Psoas muscle (tissue), 8 donors: ENCODE measurements at places on chromosomes 6 and 20. TPM values are rescaled to one million over a fixed set of nuclear protein-coding genes. Genes with fewer than 3 reads are reported as not detected.

GRCh38 chr6:33057222-33058150, 16.0 kb downstream of the HLA-DPA1 start:
- H3K27ac ChIP-seq, result no peak overlapping the region
- DNase-seq, result no peak
- no peak overlapping the region for H3K4me3 ChIP-seq
- H3K27me3 ChIP-seq, result peaks cover 4% of the 10 kb centered on the region
- no peaks in the 10 kb centered on the region for H3K4me1 ChIP-seq
- no peaks in the 10 kb centered on the region for H3K36me3 ChIP-seq

- H3K27ac ChIP-seq, result no peak overlapping the region
- H3K4me1 ChIP-seq, result no peaks in the 10 kb centered on the region
- no peak for DNase-seq
Observed at GRCh38 chr20:58800134-58800871, 50.4 kb downstream of the GNAS-AS1 start.

The SLC2A4RG gene
- polyA plus RNA-seq, result 27.1 TPM

GRCh38 chr6:123896869-123897268, 93.2 kb downstream of the NKAIN2 start:
- no peak overlapping the region for H3K4me3 ChIP-seq
- no peaks in the 10 kb centered on the region for H3K27me3 ChIP-seq
- no peak overlapping the region for H3K27ac ChIP-seq
- H3K36me3 ChIP-seq, result no peaks in the 10 kb centered on the region

The DAAM2 gene
- 31.4 TPM for polyA plus RNA-seq

GRCh38 chr6:120869397-120869796, 464.9 kb downstream of the TBC1D32 start:
- H3K27me3 ChIP-seq, result no peaks in the 10 kb centered on the region
- DNase-seq, result no peak
- no peaks in the 10 kb centered on the region for H3K4me1 ChIP-seq
- H3K4me3 ChIP-seq, result no peak overlapping the region
- no peaks in the 10 kb centered on the region for H3K36me3 ChIP-seq
- H3K27ac ChIP-seq, result no peak overlapping the region

DNA sequence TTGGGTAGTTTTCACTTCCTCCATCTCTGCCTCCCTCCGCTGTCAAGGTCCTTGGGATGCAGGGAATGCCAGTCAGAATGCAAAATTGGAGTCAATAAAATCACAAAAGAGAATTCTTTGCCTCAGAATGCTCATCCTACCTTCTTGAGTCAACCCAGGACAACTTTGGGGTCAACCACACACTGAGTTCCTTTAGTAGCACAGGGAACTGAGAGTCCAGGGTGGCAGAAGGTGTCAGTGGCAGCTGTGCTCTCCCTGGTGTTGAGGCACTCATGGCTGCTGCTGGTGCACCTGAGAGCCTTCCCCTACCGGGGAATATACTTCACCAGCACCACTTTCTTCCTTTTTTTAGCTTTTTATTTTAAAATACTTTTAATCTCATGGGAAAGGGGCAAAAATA, 829 bp upstream of the NOTCH4 start:
- no peak overlapping the region for H3K27ac ChIP-seq
- H3K4me3 ChIP-seq, result no peak overlapping the region
- no peaks in the 10 kb centered on the region for H3K27me3 ChIP-seq
- H3K4me1 ChIP-seq, result no peaks in the 10 kb centered on the region
- no peaks in the 10 kb centered on the region for H3K36me3 ChIP-seq

The ILRUN gene
- polyA plus RNA-seq, result 131 TPM

The SLC13A3 gene
- 0.04 TPM for polyA plus RNA-seq

- no peak overlapping the region for H3K27ac ChIP-seq
- no peaks in the 10 kb centered on the region for H3K36me3 ChIP-seq
- H3K4me3 ChIP-seq, result no peak overlapping the region
- DNase-seq, result no peak
Observed at GRCh38 chr20:51403466-51404220, 138.9 kb downstream of the NFATC2 start.

DNA sequence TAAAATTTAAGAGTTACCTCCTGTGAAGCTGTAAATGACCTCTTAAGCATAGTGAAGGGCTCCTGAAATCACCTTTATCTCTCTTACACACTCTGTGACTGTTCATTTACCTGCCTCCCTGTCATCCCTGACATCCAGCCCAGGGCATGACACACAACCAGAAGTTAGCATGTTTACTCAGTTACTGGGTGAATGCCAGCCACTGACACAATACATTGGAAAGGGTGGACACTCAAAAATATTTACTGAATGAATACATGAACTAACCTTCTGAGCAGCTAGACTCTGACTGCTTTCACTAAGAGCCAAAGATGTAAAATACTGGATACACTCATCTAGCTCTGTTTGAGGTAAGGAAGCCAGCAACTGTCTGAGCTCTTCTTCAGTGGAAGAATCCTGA, 25.3 kb downstream of the SERAC1 start:
- H3K4me3 ChIP-seq, result no peak overlapping the region
- no peak overlapping the region for H3K27ac ChIP-seq
- H3K4me1 ChIP-seq, result no peaks in the 10 kb centered on the region

GRCh38 chr6:4607793-4608192, 168.4 kb upstream of the CDYL start:
- H3K4me1 ChIP-seq, result peaks cover 32% of the 10 kb centered on the region
- no peak for DNase-seq
- no peaks in the 10 kb centered on the region for H3K27me3 ChIP-seq
- peak overlapping the region; percentile 2 for H3K4me3 ChIP-seq

GRCh38 chr6:128597956-128598355, 77.6 kb upstream of the PTPRK start:
- H3K27me3 ChIP-seq, result no peaks in the 10 kb centered on the region
- H3K27ac ChIP-seq, result no peak overlapping the region
- no peaks in the 10 kb centered on the region for H3K4me1 ChIP-seq
- no peak overlapping the region for H3K4me3 ChIP-seq
- H3K36me3 ChIP-seq, result no peaks in the 10 kb centered on the region

- no peaks in the 10 kb centered on the region for H3K36me3 ChIP-seq
- no peak overlapping the region for H3K27ac ChIP-seq
- no peak overlapping the region for H3K4me3 ChIP-seq
- DNase-seq, result no peak
Observed at GRCh38 chr6:29509239-29509638, 21.5 kb upstream of the MAS1L start.

DNA sequence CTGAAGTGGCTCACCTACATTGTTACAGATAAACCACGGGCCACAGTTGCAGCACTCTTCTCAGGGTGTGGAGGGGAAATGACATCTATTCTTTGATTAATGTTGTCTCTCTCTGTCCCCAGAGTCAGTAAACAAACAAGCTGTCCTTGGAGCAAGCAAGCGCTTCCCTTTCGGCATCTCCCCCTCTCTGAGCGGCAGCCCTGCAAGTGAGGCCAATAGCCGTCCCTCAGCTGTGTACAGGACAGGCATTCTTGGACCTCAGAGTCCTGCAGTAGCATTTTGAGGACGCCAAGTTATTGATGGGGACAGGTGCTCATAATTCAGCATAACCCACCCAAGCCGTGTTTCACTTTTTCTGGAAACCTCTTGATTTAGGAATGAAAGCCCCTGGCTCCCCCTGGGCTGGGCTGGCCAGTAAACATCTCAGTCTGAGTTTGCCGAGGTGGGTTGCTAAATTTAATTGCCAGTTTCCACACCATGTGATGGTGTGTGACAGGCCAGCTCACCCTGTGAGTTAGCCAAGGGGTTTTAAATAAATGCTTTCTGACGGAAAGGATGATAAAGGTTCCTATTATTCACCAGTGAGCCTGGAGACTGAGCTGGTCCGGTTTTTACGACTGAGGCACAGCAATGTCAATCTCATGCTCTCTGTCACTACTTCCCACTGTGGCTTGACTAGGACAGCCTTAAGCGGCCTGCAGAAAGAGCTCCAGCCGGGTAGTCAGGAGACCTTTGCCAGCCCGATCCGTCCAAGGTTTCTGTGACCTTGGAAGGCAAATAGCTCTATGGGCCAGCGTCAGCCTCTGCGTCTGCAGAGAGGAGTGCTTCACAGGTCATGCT, 214.8 kb upstream of the RREB1 start:
- peak overlapping the region; percentile 92 for H3K27ac ChIP-seq
- DNase-seq, result peak; percentile 54
- peak overlapping the region; percentile 38 for H3K4me3 ChIP-seq
- H3K27me3 ChIP-seq, result no peaks in the 10 kb centered on the region
- H3K4me1 ChIP-seq, result peaks cover 45% of the 10 kb centered on the region
- H3K36me3 ChIP-seq, result no peaks in the 10 kb centered on the region

The DSP gene
- polyA plus RNA-seq, result 0.10 TPM
